ENCODE measurements at places on chromosomes 7 and 10.

GRCh38 chr7:45718464-45719330 is 144.5 kb downstream of the ADCY1 start:
- DNase-seq = no peak

- DNase-seq = no peak
These were observed 31.1 kb downstream of the PITRM1 start for GRCh38 chr10:3141351-3142005.

DNA sequence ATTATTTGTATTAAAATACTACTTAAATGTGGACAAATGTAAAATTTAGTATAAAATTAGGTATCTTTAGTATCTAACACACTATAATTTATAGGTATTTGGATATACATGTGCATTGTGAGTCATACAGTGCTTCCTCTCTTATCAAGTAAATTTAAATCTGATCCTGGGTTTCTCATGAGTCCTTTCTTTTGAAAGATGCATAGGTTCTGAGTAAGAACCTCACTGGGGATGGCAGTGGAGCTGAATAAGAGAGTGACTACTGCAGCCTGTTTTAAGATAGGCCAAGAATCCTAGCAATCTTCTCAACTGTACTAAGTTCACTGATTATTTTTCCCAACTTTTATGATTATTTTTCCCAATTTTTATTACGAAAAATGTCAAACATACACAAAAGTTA is 16.2 kb downstream of the CEP55 start:
- DNase-seq = no peak

- DNase-seq = no peak
These were observed 60.7 kb downstream of the CD36 start for GRCh38 chr7:80699045-80699638.

GRCh38 chr7:491958-492713 is 27.5 kb downstream of the PDGFA start:
- no peak for DNase-seq

Data from activated CD4-positive, alpha-beta T cell treated with anti-CD3 and anti-CD28 coated beads, Interleukin-2, amount 50 U/mL, for 1 hour (primary cell).